ENCODE measurements at places on chromosomes 3 and 15.

GRCh38 chr15:96720656-96721055 lies 390.2 kb downstream of the NR2F2 start:
- DNase-seq, result no peak

GRCh38 chr3:114527036-114527644 lies 233.3 kb downstream of the TIGIT start:
- DNase-seq, result peak; percentile 27

- DNase-seq, result peak; percentile 85
Measured at GRCh38 chr3:108319428-108320082, 23.2 kb downstream of the HHLA2 start.

DNA sequence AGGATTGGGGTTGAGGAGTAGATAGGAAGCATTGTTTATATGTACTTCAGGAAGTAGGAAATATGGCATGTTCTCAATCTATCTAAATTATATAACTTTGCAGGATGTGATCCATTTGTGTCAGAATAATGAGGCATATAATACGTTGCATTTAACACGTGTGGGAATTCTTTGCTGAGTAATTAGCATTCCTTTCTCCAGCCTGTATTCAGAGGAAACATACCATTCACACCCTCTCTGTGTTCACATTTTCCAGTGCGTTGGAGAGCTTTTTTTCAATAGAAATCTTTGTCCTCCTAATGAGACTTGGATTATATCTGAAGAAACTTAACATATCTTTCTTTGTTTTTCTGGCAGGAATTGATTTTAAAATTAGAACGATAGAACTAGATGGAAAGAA lies 33.0 kb upstream of the APH1B start:
- no peak for DNase-seq

DNA sequence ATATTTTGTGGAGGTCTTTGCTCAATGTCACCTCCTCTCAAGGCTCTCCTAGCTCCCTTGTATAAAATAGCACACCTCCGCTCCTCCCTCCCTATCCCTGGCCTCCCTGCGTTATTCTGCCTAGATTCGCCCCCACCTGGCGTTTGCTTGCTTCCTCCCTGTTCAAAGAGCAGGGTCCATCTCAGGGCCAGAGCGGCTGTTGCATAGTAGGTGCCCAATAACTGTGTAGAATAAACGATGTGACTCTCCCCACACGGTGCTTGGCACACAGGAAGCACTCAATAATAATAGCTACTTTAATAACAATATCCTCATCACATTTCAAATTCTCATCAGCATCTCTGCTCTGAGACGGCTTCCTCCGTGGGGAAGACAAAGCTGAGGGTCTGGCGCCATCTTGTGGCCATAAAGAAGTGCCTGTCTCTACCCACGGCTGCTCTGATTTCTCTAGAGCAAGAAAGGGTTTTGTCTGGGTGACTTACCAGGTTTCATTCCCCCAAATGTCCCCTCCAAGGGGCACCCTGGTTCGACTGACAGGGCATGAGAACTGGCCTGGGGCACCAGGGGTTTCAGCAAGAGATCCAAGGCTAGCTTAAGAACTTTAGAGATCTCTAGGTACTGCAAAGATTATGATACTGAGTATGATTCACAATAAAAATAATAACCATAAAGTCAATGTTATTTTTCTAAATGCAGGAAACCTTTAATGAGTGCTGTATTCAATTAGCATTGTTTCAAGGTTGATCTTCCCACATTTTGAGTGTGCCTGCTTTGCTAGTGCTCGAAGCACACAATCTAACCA lies 16.1 kb downstream of the CD276 start:
- DNase-seq, result peak; percentile 80

- no peak for DNase-seq
Measured at GRCh38 chr15:69914960-69915359, 182.8 kb downstream of the TLE3 start.

GRCh38 chr15:89656116-89656815 lies 999 bp upstream of the KIF7 start:
- DNase-seq, result peak; percentile 43

DNA sequence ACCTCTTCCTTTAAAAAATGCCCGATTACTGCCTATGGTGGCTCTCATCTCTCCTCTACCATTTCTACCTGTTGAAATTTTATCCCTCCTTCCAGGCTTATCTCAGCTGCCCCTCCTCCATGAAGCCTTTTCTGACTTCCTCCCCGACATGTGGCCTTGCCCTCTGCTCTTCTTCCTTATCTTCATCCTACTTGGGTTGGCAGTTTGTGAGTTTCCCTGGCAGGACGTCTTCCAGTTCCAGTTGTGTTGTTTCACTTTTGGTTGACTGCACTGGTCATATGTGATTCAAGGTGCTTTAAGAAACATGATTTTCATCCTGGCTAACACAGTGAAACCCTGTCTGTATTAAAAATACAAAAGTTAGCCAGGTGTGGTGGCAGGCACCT lies 4.4 kb downstream of the DLL4 start:
- peak; percentile 40 for DNase-seq

DNA sequence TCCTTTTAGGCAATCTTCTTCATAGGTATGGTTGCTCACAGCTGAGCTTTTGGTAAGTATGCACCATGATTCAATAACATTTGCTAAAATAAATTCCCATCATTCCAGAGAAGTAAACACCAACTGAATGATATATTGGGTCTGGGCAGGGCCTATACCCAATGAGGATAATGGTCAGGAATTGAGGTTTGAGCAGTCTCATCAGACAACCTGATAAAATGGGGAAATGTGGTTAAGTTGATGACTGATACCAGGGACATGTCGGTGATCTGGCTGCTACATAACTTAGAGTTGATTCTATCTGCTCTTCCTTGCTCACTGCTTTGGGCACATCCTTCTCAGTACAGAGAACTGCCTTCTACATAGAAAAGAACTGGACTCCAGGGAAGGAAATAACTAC lies 92.9 kb downstream of the GPR156 start:
- DNase-seq, result no peak

DNA sequence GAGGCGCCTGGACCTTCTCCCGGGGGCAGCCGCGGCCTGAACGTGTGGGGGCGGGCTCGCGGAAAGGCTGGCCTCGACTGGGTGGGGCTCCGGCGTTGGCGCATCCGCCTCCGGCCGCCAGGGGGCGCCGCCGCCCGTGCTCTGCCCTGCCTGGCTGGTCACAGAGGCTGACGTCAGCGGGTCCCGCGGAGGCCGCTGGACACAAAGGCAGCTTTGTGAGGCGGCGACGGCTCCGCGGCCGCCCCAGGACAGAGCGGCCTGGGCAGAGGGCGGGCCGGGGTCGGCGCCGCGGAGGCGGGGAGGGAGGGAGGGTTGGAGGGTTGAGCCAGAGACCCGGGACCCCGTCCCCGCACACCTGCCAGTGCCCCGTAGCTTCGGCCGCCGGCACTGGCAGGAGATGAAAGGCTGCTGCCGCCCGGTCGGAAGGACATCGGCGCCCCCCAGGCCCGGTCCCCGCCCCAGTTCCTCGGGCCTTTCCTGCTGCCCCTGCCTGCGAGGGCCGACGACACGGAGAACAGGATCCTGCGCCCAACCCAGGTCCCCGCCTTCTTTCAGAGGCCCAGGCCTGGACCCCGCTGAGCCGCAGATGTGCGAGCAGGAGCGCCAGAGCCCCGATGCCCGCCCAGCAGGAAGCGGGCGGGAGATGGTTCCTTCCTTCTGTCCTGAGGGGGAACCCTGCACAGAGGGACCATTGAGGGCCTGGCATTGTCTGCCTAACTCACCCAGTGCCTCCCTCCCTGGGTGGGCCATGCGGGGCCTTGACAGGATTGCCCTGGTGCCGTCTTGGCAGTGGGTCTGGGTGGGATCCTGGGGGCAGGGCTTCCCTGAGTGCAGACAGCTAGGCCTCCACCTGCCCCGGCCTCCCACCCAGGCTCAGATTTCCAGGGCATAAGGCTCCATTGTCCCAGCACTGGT lies 8.7 kb upstream of the SEMA3B start:
- peak; percentile 94 for DNase-seq

GRCh38 chr3:141619450-141619849 lies 118.6 kb upstream of the RNF7 start:
- no peak for DNase-seq

- peak; percentile 11 for DNase-seq
Measured at GRCh38 chr3:155989536-155989935, 119.1 kb downstream of the GMPS start.

DNA sequence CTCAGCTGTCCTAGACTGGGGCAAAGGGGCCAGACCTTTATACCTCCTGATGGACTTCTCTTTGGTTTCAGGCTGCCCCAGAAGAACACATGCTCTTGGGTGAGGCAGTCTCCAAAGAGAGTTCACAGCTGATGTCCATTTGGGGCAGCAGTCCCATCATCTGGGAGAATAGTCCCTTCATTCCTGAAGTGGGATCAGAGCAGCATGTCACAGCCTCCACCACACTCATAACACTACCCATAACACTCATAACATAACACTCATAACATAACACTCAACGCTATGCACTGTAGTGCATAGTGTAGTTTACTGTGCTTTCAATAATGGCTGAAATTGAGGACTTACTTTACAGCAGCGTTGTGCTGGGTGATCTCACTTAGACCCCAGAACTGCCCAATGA lies 36.7 kb upstream of the PLCL2 start:
- no peak for DNase-seq

GRCh38 chr15:90087454-90088154 lies 14.7 kb downstream of the IDH2 start:
- DNase-seq, result peak; percentile 48

- no peak for DNase-seq
Measured at GRCh38 chr15:35867356-35867755, 321.4 kb upstream of the DPH6 start.

DNA sequence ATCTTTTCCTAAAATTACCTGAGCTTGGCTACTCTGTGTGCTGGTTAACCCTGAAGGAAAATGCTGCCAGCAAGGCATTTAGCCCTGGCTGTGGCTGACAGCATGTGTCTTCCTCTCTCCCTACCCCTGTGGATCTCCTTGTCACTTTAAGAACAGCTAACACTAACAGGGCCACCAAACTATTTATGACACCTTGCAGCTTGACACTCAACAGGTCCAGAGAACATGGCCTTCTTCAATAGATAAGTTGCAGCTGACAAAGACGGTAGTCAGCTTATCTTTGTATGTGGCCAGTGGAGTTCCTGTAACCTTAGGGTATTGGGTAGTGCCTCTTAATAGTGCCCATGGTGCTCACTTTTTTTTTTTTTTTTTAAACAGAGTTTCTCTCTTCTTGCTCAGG lies 32.0 kb upstream of the COPB2 start:
- no peak for DNase-seq

- no peak for DNase-seq
Measured at GRCh38 chr3:122299215-122299614, 25.8 kb upstream of the CSTA start.

GRCh38 chr3:58657036-58657520 lies 9.5 kb downstream of the FAM3D start:
- no peak for DNase-seq

GRCh38 chr3:158792709-158793108 lies 9.1 kb upstream of the MFSD1 start:
- DNase-seq, result peak; percentile 78

DNA sequence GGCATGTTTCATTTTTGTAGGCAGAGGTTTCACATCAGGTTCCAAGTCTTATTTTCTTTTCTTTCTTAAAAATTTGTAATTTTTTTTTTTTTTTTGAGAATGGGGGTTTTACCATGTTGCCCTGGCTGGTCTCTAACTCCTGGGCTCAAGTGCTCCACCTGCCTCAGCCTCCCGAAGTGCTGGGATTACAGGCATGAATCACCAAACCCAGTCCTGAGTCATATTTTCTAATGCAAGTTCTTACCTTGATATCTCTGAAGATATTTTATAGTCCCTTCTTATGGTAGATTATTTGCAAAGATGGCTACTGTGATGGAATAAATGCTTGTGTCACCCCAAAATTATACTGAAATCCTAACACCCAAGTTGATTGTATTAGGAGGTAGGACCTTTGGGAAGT lies 63.8 kb downstream of the SLC9A9 start:
- DNase-seq, result peak; percentile 9

DNA sequence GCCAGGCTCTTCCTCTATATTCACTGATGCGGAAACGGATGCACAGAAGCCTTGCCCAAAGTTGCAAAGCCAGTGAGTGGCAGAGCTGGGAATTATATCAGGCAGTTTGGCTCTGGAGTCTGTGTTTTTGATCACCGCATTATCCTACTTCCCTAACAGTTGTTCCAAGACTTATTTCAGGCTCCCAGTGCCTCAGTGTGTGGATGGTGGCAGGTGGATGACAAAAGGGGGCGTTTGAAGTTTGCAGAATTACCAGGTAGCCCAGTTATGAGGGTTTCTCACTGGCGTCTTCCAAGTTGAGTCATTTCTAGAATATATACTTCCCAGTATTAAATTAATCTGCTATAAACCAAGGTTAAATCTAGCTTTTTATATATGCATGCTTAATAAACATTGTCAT lies 81.0 kb downstream of the USP13 start:
- DNase-seq, result no peak

DNA sequence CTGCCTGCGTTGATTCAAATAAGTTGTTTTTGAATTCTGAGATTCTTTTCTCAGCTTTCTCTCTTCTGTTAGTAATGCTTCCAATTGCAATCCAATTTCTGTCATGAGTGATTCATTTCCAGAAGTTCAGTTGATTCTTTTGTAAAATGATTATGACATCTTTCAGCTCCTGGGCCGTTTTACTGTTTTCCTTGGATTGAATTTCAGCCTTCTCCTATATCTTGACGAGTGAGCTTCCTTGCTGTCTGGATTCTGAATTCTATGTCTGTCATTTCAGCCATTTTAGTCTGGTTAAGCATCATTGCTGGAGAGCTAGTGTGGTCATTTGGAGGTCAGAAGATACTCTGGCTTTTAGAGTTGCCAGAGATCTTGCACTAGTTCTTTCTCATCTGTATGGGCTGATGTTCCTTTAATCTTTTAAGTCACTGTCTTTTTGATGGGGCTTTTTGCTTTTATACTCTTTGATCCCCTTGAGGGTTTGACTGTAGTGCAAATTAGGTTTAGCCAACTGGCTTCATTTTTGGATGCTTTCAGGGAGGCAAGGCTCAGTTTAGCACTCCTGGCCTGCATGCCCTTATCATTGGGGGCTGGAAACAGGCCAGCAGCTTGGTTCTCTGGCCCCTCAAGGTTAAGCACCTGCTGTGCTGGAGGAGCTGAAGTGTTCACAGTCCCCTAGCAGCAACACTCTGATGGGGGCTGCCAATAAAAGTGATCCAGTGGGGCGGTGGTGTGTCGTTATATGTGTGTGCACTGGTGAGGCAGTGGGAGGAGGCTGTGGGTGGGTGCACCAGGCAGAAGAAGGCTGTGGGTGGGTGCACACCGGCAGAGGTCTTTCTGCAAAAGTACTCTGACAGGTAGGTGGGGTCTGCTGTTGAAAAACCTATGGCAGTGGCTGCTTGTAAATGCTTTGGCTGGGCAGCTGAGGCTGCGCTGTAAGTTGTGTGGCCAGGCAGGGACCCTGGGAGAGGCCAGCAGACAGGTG lies 51.2 kb downstream of the MCTP2 start:
- no peak for DNase-seq

- peak; percentile 66 for DNase-seq
Measured at GRCh38 chr15:61049934-61050333, 179.2 kb downstream of the RORA start.

GRCh38 chr15:78302579-78303312 lies 3.3 kb upstream of the SKIC8 start:
- peak; percentile 67 for DNase-seq

DNA sequence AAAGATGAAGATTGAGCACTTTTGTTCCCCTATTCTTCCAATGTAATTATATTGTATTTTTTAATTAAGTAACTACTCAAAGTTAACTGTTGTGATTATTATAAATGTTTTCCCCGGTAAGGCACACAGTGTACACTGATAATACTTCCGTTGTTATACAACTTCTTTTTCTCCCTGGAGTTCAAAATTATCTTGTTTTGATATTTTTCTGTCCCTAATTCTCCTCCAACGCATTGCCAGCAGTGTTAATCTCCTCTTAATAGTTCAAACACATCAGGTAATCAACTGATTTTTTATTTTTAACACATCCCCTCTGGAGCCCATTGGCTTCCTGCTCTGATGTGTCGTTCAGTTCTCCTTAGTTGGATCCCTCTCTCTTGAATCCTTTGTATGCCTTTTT lies 32.3 kb upstream of the MFSD1 start:
- DNase-seq, result no peak
